ENCODE measurements at places on chromosomes 6 and 20.

DNA sequence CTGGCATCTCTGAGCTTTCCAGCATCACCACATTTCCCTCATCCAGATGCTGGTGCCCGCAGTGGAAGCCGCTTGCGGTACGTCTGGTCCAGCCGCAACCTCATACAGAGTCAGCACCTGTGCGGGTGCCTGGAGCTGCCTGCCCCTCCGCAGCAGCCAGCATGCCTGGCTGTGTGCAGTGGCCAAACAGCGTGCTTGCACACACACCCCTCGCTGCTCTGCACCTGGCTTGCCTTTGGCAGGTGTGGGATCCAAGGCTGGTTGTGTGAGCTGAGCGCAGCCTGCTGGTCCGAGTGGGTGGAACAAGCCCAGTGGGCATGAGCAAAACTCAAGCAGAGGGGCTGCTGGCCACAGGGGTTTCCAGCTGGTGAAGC, 3.1 kb upstream of the HINT3 start:
- no peak for DNase-seq

GRCh38 chr20:31716818-31717477, 5.7 kb downstream of the BCL2L1 start:
- DNase-seq, result no peak

GRCh38 chr6:33198159-33198852, 2.2 kb downstream of the RXRB start:
- DNase-seq, result no peak

DNA sequence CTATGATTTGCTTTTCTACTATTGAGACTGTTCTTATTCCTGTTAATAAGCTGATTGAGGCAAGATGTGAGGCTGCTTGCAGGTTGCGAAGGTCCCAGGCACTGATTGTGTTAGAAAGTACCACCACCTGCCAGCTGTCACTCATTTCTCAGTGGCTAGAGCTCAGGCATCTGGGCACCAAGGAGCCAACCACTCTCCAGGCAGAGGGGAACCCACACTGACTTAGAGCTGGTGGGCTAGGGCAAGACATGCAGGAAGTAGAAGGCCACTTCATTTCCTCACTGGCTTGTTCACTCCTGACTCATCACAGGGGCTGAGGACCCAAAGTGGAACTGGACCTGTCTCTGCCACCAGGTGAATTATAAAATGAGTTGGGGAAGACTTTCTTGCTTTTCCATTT, 7.8 kb upstream of the DLL1 start:
- DNase-seq, result no peak

DNA sequence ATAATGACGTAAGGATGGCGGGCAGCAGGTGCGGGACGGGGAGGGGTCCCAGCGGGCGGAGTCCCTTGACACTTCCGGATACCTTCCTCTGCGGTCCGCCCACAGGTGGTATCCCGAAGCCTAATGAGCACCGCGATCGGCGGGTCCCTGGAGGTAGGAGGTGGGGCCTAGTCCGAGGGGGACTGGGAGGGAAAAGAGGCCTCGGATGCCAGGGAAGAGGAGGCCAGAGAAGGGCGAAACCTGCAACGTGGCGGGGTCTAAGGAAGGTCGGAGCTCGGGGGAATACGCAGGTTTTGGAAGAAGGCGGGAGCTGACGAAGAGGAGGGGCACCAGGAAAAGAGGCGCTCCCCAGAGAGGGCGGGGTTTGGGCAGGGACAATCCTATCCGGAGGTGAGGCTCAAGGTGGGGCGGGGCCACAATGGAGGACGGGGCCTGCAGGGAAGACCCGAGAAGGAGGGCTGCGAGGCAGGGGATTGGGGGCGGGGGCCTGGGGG, 3.7 kb downstream of the PRSS16 start:
- DNase-seq, result peak; percentile 86

DNA sequence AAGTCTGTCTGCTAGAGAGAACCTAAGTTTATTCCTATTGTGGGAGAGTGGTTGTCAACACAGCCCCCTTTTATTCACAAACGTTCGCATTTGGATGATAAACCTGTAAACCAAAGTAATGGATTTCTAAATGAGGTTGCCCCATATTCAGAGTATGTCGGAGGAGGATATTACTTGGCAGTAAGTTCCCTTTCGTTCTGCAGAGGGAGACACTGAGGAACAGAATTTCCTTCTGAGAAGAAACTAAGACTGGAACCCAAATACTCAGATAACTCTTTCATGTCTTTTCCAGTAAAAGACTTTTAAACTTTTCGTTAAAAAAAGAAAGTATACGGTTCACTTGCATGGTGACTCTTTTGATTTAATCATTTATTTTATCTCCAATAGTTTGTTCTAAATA, 754.6 kb upstream of the MMS22L start:
- no peak for DNase-seq

DNA sequence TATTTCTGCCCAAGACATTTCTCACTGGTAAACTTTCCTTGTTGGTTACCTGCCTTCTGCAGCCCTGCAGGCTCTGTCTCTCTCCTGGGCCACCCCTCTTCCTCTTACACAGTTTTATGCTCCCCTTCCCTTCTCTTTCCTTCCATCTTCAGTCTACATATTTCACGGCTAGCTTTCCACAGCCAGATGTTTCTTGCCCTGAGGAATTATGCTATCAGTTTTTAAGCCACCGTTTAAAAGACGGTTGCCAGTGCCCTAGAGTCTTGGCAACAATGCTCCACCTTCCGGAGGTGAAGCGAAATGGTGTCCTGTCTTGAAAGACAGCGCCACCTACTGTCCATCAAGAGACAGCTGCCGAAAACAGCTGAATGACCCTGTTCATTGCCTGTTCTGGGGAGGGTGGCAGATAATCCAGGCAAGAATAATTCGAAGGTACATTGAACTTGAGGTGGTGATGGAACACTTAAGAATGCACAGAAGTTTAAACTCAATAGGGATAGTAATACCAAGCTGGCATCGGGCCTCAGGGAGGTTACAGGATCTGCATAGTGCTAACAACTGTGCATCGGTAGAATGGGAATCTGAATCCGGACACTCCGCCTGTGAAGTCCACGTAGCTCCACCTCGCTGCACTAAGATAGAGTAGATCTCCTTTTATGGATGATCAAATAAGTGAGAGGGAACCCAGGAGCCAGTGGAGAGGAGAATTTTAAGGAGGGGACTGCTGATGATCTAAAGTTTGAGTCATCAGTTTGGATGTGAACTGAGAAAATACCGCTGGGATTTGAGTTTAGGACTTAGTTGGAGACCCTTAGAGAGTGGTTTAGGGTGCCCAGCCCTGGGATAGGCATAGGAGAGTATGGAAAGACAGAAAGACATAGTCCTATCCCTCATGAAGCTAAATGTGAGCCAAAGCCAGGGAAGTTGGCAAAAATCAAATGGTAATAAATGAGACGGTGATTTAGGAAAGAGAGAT, 4.8 kb upstream of the TRIM40 start:
- DNase-seq, result peak; percentile 90

DNA sequence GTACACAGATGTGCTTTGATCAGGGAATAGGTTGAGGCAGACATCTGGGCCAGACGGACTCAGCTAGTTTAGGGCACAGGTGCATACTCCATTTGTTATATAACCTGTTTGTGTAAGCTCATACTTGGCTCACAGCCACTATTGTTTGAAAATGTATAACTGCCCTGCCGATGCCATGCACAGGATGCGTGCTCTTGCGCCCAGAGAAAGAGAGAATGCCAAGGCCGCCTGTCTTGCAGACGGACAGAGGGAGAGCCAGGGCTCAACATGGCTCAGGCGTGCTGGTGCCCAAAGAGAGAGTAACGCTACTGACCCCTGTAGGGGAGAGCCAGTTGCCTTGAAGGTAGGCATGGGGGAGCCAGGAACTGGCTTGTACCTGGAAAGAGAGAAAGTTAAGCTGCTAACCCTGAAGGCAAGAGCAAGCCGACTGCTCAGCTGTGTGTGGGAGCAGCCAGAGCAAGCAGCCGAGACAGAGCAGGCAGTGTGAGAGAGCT, 57.7 kb downstream of the FAM229B start:
- DNase-seq, result no peak

- no peak for DNase-seq
Measured at GRCh38 chr20:33130568-33131061, 37.3 kb upstream of the BPIFA2 start.

GRCh38 chr20:24001712-24002405, 13.3 kb upstream of the GGTLC1 start:
- DNase-seq, result no peak

GRCh38 chr20:20969701-20970280, 136.4 kb downstream of the LINC00237 start:
- DNase-seq, result no peak

GRCh38 chr6:135323202-135323668, 142.1 kb downstream of the MYB start:
- DNase-seq, result peak; percentile 65

DNA sequence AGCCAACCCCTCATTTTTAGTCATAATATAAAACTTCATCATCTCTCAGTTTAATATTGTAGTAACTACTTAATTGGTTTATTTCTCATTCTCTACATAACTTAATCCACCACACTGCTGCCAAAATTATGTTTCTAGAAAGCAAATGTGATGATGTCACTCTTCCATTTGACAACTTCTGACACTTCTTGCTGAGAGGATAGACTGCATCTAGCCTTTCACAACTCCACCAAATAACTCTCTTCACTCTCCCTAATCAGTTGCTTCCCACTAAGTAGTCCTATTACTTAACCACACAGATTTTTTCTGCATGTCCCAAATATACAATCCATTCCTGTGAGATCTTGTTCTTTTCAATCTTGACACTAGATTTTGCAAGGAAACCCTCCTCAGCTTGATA, 951.3 kb downstream of the EPHA7 start:
- DNase-seq, result no peak

DNA sequence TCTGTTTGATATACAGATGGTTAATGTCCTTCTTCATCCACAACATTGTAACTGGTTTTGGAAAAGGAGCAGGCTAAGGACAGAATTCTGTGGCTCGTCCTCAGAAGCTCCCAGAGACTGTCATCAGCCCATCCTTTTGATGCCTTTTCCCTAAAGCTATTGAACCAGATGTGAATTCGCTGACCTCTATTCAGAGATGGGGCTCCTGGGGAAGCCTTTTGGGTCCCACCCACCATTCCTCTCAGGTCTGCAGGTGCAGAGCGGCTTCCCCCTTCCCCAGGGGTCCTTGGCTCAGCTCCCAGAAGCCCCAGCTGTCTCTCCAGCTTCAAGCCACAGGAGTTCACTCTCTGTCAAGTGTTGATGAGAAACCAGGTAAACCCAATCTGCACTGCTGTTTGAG, 191.7 kb downstream of the SMOC2 start:
- no peak for DNase-seq

DNA sequence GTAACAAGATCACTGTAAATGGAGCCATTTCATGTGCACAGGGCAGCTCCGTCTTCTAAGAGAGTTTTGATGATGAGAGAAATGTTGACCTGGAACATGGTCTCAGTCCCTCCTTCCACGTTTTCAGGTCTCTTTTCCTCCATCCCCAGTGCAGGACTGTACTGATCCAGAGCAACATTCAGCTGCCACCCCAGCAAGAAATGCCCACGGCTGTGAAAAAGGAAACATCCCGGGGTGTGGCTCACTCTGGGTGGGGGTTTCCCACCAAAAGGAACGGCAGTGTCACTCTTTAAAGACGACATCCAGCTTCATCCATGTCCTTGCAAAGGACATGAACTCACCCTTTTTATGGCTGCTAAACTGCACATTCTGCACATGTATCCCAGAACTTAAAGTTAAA, 92.6 kb downstream of the ERMARD start:
- DNase-seq, result no peak

DNA sequence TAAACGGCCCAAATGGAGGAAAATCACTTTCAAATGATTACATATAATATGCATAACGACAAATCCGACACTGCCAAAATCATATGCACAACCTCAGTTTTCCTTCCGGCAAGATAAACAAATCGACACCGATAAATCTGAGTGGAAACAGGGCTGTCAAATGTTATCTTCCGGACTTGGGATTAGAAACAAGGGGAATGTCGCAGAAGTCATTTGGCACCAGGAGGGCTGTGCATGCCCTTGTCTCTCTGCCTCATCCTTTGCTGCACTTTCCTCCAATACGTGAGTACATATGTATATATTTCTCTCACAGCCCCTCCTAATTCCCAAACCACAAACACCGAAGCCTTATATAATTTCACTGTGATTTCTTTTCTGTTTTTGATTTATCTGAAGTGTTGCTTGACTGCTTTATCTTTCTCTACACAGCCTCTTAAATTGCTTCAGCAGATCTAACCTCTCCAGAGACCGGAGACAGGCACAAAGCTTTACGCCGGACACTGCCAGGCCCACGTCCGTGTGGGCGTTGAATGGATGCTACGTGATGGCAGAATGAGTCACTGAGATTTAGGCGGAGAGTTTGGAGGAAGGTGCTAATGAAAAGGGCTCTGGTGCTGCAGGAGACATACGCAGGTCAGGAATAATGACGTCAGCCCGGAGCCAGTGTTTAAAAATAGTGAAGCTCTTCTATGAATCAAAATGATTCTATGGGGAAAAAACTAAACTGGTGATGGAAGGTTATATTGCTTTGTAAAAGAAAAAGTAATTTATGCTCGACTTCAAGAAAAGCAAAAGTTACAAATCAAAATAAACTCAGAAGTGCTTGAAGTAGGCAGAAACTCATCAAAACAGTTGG, 21.0 kb upstream of the PRELID3B start:
- no peak for DNase-seq

GRCh38 chr20:59650418-59650817, 46.1 kb downstream of the PHACTR3 start:
- no peak for DNase-seq

- DNase-seq, result peak; percentile 16
Measured at GRCh38 chr6:54907355-54907754, 60.8 kb downstream of the FAM83B start.

- no peak for DNase-seq
Measured at GRCh38 chr6:121951918-121952379, 447.5 kb upstream of the HSF2 start.

DNA sequence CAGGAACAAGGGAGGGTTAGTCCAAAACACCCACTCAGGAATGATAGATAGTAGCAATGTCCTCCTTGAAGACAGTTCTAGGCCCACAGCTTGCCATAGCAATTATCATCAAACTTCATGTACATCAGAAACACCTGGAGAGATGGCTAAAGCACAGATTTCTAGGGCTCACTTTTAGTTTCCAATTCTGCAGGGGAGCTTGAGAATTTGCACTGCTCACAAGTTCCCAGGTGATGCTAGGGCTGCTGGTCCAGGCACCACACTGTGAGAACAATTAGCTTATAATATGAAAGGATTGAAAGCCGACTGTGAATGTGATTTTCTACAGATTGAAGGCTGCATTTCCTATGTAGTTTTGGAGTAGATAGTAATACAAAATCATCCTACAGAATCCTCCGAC, 3.5 kb downstream of the DEFB126 start:
- no peak for DNase-seq

GRCh38 chr20:49542514-49542991, 25.4 kb downstream of the PTGIS start:
- DNase-seq, result no peak
